Activated CD4-positive, CD25-positive, alpha-beta regulatory T cell (primary cell): ENCODE measurements at places on chromosomes 11 and 22.

GRCh38 chr22:17303840-17304779 lies 65.2 kb upstream of the CECR2 start:
- DNase-seq: no peak

DNA sequence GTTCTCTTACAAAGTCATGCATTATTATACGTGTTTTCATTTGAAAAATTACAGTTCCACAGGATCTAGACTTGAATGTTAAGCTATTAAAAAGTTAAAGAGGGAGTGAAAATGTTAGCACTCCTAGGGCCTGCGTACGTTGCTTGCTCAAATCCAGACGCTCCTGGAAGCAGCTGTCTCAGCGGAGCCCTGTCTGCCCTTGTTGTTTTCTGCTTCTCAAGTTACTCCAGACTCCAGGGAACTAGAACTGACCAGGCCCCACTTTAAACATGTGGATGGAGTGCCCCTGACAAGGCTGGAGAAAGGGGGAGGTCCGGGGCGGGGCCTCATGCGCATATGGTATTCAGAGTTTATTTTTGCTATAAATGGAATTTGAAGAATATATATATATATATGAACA lies 9.6 kb downstream of the PARVB start:
- no peak for DNase-seq

- DNase-seq: no peak
These were observed 44.4 kb upstream of the BARX2 start for GRCh38 chr11:129331217-129331616.

GRCh38 chr22:27692243-27692642 lies 109.3 kb downstream of the MN1 start:
- DNase-seq: no peak
